ENCODE measurements at places on chromosomes 6 and 20.

- no peak for DNase-seq
Measured at GRCh38 chr6:7604506-7604905, 14.5 kb downstream of the SNRNP48 start.

- no peak for DNase-seq
Measured at GRCh38 chr6:137171824-137172733, 1.4 kb downstream of the IL22RA2 start.

DNA sequence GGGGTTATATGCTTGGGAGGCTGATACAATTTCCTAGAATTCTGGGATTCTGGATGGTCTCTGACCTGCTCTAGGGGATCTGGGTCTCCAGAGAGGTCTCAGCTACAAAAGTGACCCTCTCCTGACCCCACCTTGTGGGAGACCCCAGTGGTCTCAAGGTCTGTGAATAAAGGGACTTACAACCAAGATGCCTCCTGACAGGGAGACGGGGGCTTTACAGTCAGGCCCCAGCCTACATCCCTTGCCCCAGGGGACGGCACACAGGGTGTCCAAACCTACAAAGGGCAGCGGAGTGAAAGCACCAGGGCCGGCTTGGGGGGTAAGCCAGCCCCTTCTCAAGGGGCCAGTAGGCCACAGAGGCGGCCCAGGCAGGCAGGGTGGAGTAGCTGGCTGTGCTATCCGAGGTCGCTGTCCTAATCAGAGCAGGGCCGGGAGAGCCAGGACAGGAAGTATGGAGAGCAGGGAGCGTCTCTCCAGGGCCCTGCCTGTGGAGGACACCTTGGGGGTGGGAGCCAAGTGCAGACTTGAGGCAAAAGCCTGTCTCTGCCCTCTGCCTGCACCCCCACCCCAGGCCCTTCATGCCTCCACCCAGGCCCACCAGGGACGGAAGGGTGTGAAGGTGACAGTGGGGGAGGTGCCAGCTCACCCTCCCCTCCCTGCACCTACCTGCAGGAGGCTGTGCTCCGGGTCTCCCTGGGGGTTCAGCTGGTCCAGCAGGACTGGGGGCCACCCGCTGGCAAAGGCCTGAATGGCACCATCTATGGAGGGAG, 3.5 kb downstream of the GFRA4 start:
- DNase-seq, result no peak

- no peak for DNase-seq
Measured at GRCh38 chr6:48764286-48765044, 653.5 kb upstream of the PTCHD4 start.

DNA sequence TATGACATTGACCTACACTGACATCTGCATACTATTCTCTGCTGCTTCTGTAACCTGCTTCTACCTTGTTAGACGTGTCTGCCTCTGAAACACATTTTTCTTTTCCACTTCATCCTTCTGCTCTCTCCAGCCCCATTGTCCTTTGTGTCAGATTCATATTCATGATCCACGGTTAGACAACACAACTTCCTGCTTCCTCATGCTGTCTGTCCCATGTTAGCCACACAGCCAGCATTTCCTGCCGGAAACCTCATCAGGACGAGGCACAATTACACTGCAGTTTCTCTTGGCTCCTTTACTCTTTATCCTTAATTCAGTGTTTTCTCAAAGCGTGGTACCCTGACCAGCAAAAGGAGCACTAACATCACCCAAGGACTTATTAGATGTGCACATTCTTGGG, 150.2 kb downstream of the TBC1D7 start:
- DNase-seq, result no peak

DNA sequence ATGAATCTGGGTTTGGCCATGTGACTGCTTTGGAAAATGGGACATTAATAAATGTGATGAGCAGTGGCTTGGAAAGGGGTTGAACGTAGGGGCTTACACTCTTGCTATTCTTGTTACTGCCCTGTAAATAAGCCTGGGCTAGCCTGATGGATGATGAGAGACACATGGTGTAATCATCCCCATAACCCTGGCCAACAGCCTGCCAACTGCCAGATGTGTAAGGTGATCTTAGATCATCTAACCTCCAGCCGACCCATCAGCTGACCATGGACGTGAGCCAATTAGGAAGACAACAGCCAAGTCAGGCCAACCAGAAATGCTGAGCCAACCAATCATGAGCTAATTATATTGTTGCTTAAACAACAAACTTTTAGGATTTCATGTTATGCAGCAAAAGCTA, 25.2 kb downstream of the FBXO30 start:
- no peak for DNase-seq

- no peak for DNase-seq
Measured at GRCh38 chr6:57190140-57190539, 18.0 kb downstream of the BAG2 start.

GRCh38 chr6:119182216-119182803, 103.8 kb upstream of the FAM184A start:
- no peak for DNase-seq

DNA sequence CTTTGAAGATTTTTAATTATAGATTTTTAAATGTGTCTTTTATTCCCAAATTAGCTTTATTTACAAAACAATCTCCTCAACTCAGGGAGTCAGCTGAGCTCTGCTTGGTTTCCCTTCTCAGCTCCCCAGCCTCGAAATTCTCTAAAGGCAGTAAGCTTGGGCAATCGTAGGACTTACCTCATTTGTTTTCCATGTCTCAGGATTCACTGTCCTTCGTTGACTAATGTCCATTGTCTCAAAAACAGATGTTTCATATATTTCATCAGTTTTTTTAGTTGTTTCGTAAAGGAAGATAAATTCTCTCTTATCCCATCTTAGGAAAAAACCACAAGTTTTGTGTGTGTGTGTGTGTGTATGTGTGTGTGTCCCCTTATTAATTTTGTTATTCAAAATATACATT, 102.2 kb upstream of the ADGRF1 start:
- DNase-seq, result no peak

GRCh38 chr6:158787395-158787794, 31.8 kb downstream of the EZR start:
- DNase-seq, result no peak

DNA sequence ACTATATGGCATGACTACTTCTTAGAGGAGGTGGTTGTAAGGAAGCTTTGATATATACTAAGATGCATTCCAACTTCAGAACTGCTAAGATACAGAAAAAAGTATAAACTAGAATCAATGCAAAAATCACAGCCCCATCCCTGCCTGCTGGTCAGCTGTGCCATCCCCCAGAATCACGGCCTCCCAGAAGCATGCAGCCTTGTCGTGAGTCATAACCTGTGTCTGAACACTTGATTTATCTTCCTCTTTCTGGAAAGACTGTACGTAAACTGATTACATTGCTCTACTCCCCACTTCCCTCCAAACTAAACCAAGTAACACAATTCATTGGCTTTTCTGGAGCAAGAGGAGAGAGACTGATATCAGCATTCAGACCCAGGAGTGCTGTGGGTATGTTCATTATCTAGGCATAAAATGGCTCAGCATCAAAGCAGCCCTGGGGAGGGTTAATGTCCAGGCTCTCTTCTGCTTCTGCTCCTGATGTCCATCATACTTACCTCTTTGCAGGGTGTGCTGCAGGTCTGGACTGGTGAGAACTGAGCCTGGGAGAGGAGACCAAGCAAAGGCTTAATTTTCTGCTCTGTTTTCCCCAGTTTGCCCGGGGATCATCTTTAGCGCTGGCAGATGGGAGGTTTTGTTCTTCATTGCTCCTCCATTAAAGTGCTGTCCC, 18.4 kb downstream of the SCP2D1 start:
- DNase-seq, result peak; percentile 20

GRCh38 chr6:26249707-26249956, 115.4 kb upstream of the BTN3A2 start:
- DNase-seq, result no peak

DNA sequence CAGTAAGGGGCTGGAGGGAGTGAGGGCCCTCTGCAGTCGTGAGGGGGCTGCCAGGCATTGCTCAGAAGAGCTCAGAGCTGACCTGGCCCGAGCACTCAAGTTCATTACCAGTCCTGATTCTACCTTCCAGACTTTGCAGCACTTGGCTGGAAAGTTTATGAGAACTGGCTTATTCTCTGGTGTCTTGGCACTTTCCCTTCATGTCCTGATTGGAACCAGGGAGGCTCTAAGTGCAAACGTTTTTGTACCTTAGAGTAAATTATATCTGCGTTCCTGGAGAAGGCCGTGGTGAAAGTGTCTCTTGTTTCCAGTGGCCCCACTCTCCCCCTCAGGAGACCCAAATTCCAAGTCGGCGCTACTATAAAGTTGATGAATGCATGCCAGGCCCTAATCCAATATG, 402.3 kb downstream of the CDC5L start:
- no peak for DNase-seq

DNA sequence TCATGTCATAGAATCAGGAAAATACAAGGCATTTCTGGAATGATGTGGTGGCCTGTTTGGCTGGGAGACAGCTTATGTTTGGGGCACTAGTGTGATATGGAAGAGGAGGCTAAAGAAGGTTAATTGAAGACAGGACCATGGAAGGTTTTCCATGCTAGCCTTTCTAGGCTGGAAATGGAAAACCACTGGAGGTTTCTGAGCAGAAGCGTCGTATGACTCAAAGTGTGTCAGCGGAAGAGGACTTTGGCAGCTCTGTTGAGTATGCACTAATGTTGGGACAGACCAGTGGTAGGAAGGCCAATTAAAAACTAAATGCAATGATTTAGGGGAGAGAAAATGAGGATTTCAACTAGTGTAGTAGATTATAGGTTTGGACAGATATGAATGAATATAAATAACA, 413.1 kb downstream of the PLCB1 start:
- DNase-seq, result no peak

GRCh38 chr20:54127855-54128574, 45.8 kb downstream of the CYP24A1 start:
- no peak for DNase-seq

GRCh38 chr20:32792731-32793458, 26.9 kb upstream of the MAPRE1 start:
- no peak for DNase-seq

- DNase-seq, result no peak
Measured at GRCh38 chr6:20732896-20733295, 198.6 kb downstream of the CDKAL1 start.
